ENCODE measurements at places on chromosomes 5 and 9.

GRCh38 chr9:134134949-134135342 lies 936 bp upstream of the WDR5 start:
- no peak for DNase-seq

GRCh38 chr9:128504485-128505413 lies at the start of gene GLE1:
TSS of gene GLE1 (plus strand) at chr9:128504719. CDS start at chr9:128504806, 87 bp downstream.
- DNase-seq = peak; percentile 71

DNA sequence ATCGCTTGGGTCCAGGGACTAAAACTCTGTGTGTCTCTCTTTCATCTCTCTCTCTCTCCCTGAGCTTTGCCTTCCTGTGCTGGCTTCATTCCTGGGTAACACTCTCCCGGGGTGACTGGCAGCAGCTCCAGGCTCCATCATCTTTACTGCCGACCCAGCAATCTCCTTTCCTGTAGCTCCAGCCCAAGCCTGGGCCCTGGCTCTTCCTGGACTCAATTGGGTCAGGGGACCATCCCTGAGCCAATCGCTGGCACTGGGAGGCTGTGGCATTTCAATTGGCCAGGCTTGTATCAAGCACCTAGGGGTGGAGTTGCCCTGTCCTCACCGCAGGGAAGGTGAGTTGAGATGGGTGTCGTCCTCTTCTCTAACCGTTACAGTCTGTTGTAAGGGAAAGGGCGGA lies 31.9 kb downstream of the FAM240B start:
- no peak for DNase-seq

DNA sequence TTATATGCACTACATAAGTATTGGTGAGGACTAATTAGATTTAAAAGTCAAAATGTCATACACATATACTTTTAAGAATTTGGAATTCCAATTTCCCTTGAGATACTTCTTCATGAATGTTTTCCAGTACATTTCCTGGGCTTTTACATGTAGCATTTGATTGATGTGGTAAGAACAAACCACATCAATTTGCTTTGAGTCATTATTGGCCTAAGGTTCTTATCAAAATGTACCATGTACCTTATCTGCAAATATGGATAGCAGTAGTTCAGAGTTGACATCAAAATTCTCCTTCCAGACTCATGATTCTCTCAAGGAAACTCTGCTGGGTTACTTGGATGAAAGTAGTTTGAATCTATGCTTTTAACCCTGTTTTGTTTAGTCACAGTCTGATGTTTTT lies 2.5 kb downstream of the CAST start:
- no peak for DNase-seq

DNA sequence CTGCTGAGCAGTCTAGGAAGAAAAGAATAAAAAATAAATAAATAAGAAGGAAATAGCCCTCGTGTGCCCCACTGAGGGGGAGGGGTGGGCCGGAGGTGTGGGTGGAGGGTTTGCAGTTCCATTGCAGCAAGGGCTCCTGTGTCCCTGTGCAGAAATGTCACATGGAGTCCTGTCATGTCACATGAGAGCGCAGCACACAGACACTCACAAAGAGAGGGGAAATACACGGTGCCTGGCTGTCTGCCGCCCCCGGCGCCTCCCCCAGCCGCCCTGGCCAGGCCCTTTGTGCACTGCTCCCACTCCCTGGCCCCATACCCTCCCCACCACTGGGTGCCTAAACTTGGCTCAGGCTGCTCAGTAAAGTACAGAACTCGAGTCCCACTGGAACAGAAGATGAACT lies 55.6 kb upstream of the SPTLC1 start:
- no peak for DNase-seq

DNA sequence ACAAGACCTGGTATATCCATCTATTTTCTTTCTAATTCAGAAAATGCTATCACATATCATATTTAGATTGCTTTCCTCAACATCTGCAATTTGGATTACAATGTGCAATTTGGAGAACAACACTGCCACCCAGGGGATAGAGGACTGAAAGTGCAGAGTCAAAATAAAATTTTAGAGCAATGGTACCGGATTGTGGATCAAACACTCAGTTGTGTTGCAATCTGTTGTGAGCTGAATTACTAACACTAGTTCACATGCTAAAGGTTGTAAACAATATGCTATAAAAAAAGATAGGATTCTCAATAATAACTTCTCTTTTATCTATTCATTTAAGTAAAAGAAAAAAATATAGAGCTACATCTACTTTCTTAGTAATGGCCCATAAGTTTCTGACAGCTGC lies 11.9 kb upstream of the SRFBP1 start:
- peak; percentile 15 for DNase-seq

DNA sequence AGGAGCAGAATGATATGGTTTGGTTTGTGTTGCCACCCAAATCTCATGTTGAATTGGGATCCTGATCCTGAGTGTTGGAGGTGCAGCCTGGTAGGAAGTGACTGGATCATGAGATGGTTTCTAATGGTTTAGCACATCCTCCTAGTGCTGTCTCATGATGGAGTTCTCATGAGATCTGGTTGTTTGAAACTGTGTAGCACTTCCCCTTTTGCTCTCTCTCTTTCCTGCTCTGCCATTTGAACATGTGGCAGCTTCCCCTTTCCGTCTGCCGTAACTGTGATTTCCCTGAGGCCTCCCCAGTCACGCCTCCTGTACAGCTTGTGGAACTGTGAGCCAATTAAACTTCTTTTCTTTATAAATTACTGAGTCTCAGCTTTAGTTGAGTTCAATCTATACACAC lies 756.8 kb upstream of the CDH6 start:
- DNase-seq = no peak

DNA sequence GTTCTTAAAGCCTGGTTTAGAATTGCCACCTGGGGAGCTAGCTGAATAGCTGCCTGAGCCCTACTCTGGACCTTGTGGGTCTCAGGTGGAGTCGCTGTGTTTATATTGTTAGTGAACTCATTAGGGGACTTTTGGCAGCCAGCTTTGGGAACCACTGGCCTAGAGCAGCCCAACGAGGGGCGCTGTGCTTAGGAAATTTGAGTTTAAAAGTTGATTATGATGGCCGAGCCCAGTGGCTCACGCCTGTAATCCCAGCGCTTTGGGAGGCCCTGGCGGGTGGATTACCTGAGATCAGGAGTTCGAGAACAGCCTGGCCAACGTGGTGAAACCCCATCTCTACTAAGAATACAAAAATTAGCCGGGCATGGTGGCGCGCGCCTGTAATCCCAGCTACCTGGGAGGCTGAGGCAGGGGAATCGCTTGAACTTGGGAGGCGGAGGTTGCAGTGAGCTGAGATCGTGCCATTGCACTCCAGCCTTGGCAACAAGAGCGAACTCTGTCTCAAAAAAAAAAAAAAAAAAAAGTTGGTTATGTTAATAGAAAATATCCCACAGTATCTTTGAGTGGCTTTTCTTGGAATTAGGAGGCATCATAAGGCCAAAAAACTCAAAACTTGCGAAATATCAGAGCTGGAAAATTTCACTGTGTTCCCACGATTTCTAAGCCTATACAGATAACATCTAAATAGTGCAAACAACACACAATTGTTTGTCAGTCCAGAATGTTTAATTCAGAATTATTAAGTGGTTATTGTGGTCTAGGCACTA lies 809 bp downstream of the MCCC2 start:
- no peak for DNase-seq

- no peak for DNase-seq
Observed at GRCh38 chr9:11722957-11723356, 970.2 kb upstream of the TYRP1 start.

DNA sequence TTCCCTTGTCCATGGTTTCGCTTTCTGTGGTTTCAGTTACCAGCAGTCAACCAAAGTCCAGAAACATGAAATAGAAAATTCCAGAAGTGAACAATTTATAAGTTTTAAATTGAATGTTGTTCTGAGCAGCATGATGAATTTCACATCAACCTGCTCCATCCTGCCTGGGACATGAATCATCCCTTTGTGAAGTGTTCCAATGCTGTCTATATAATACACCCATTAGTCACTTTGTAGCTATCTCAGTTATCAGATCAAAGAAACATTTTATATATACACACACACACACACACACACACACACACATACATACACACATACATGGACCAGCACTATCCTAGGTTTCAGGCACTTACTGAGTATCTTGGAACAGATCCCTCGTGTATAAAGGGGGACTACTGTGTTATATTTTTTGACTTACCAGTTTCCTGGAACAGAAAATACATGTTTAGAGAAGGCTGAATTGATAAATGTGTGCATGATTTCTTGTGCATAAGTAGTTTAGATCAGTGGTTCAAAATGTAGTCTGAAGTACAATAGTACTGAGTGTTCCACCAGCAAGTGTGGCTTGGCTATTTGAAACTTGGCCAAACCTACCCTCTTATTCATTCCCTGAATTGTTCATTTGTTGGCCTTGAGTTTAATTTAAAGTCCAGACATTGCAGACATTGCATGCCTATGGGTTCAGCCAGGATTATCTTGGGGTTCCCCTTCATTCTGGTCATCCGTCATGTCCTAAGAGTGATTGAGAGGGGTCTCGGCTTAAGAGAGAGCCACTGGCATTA lies 510.0 kb downstream of the GADD45G start:
- no peak for DNase-seq

GRCh38 chr5:72586788-72587530 lies 79.7 kb upstream of the ZNF366 start:
- DNase-seq = no peak

- DNase-seq = no peak
Observed at GRCh38 chr9:83284746-83285145, 221.8 kb upstream of the RASEF start.

- no peak for DNase-seq
Observed at GRCh38 chr5:79172269-79172668, 60.7 kb downstream of the BHMT start.

GRCh38 chr5:647311-647710 lies 35.2 kb downstream of the CEP72 start:
- no peak for DNase-seq

DNA sequence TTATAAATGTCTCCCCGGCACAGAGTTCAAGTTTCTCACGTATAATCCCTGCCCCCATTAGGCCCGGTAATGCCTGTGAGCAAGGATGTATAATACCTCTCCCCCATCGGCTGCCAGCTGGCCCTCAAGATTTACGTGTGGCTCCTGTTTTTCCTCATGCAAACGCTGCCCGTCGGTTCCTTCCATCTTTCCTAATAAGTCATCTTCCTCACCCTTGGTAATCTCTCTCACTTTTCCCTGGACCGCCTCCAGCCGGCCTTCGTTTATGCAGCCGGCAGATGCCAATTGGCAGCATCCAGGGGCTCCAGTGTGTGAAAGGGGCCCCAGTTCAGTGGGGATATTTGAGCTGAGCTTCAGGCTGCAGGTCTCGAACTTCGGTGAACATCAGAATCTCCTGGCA lies 86.5 kb upstream of the NEURL1B start:
- no peak for DNase-seq

DNA sequence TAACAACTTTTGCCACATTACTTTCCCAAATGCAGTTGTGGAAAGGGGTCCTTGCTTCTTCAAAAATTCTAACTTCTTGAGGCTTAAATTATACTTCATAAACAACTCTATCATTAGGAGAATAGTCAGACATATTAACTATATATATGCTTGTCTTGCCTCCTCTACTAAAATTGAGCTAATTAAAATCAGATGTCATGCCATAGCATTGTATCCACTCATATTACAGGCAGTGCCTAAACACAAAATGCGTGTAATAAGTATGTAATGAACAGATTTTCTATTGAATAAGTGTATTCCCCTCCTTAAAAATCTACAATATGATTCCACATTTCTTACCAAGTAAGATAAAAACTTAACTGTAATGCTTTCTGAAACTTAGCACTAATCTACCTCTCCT lies 204.5 kb downstream of the PLK2 start:
- no peak for DNase-seq

DNA sequence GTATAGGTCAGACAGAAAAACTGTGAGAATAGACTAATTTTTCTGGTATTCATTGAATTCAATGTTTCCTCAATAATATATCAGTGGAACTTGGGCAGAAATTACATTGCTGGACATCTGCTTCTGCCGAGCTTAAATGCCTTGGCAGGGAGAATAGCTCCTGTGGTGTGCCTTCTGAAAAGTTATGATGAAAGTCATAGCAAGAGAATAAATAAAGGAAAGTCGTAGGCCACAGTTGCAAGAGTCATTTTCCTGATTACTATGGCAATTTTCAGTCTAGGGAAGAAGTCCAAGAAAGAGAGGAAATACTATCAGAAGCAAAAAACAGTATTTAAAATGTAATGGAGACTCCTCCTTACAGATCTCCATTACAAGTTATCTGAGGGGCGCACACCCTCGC lies 1596.1 kb upstream of the WWC1 start:
- DNase-seq = no peak

- DNase-seq = no peak
Observed at GRCh38 chr5:173743641-173744343, 127.3 kb upstream of the BOD1 start.

- no peak for DNase-seq
Observed at GRCh38 chr9:121840838-121841760, 189.7 kb downstream of the DAB2IP start.

- peak; percentile 11 for DNase-seq
Observed at GRCh38 chr9:105608721-105609598, 51.0 kb downstream of the FKTN start.

DNA sequence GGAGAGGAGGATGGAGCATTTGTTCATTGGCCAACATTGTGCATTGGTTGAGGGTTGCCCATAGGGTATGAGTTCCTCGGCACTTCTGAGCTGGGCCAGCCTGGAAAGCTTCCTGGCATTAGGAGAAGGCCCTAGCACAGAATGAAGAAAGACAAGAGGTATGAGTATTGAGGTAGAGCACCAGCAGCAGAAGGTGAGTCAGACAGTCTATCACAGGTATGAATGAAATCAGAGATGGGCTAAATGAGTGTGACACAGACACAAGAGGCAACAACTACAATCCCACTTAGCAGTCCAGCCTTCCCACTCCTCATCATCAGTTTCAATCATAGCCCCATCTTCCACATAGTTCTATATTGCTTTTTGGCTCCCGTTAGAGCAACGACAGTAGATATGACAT lies 25.4 kb upstream of the TGFBR1 start:
- no peak for DNase-seq

DNA sequence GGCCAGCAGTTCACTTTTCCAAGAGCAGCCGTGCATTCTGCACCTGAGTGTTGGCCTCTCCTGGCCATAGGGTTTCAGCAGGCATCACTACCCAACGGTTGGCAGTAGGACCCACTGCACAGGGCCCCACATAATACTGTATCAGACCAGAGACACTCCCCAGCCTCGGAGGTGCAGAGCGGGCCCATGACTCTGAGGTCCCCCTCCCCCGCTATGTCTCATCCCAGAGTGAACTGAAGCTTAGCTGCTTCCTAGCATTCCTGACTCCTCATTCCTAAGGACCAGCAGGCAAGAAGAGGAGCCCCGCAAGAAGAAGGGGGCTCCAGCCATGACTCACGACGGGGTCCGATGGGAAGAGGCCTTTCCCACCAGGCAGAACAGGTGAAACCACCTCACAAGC lies 67.2 kb downstream of the CAMSAP1 start:
- no peak for DNase-seq
